ENCODE measurements at places on chromosomes 5 and 9.
A peak's percentile ranks its signal among the peaks of the same experiment; 100 is the strongest.

DNA sequence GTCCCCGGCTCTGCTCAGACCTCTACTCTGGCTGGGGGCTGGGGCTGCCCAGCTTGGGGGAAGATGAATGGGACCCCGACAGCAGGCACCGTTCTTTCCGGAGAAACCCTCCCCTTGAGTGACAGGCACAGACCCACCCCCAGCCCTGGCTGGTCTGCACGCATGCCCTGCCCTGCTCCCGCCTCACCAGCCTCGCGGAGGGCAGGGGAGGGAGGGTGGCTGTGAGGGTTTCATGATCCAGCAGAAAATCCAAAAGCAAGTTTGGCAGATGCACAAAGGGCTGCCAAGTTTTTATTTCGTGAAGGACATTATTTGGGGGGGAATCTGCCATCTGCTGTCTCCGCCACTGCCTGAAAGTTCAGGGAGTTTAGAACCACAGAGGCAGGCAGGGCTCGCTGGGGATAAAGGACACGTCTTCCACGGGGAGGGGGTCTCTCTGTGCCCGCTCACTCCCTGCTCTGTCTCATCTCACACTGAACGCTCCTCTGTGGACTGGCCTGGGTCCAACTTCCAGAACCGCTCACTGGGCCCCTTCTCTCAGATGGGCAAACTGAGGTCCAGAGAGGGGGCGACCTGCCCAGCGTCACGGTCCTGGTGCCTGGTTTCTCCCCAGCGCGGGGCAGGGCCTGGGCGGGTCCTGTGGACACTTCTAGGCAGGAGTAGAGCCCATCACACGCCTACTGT, 92.9 kb downstream of the RXRA start:
- no peak for DNase-seq

GRCh38 chr9:113911850-113912557, 35.9 kb downstream of the ZNF618 start:
- no peak for DNase-seq

GRCh38 chr5:74296685-74297408, 343.7 kb downstream of the ENC1 start:
- DNase-seq = peak; percentile 74

GRCh38 chr5:165076686-165077085, 1571.3 kb downstream of the MAT2B start:
- peak; percentile 7 for DNase-seq

- DNase-seq = no peak
These were observed 75.0 kb upstream of the MSX2 start for GRCh38 chr5:174649391-174649790.

GRCh38 chr5:3740546-3741373, 145.1 kb downstream of the IRX1 start:
- no peak for DNase-seq

GRCh38 chr5:143153332-143154119, 250.0 kb downstream of the NR3C1 start:
- DNase-seq = peak; percentile 84

DNA sequence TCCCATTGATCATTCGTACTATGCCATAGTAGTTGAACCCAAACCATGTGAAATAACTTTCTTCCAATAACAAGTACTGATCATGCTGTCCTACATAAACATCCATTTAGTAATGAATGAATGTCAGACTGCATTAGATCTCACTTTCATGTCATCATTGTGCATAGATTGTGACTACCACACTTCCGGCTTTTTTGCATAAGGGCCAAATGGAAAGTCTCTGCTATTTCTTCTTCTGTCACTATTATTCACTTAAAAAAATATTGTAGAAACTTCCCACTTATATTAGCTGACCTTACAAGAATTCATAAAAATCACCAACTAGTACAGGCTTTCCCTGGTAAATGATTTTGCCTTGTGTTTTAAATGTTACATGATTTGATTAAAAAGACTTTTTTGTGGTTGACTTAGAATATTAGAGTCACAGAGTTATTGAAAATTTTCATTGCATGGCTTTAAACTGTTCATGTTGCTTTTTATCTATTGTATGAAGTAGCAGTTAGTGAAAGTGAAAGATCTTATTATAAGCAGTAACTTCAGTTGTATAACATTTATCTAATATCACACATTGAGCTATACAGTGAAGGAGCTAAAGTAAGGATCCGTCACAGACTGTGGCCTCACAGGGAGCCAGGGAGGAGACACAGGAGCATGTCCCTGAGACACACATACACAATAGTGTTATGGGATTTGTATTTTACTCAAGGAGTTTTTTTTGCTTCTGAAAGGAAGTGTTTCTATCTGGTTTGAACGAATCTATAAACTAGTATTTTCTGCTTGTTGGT, 33.9 kb downstream of the LMNB1 start:
- DNase-seq = no peak

DNA sequence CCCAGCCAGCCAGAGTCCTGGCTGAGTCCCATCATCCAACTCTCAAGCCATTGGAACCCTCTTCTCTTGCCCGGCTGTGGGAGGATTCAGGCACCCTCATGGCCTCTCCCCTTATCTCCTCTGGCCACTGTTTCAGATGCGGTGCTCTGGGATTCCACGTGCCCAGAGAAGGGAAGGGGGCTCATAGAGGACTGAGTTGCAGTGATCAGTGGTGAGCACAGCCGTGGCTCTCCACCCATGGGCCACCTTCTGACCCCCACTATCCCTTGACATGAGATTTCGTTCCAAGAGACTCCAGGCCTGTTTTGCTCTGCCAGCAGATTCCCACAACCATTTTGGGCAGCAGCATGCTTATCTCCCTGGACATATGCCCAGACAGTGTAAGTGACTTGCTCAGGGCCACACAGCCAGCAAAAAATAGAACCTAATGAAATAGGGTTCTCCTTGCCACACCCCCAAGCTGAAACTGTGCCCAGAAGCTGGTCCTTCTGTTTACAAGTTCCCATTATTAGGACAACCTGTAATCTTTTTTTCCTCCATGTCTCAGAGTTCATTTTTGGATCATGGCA, 2.7 kb downstream of the GPX3 start:
- DNase-seq = peak; percentile 44

DNA sequence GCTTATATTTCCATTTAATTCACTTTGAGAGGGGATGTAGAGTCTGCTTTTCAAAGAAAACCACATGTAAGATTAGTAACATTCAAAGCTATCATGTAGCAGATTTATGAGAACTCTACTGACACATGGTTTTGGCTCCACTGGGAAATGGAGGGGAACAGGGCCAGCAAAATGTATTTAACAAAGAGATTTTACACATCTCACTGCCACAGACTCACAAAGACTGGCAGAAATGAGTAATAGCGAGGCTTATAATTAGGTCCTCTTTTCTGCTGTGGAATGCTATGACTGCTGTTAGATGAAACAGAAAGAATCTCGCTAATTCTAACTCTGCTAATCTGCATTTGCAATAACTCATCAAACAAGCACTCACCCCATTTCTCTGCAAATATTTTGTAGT, 4.5 kb downstream of the DAP start:
- peak; percentile 62 for DNase-seq

- DNase-seq = no peak
These were observed 21.2 kb downstream of the SWI5 start for GRCh38 chr9:128297221-128297773.

DNA sequence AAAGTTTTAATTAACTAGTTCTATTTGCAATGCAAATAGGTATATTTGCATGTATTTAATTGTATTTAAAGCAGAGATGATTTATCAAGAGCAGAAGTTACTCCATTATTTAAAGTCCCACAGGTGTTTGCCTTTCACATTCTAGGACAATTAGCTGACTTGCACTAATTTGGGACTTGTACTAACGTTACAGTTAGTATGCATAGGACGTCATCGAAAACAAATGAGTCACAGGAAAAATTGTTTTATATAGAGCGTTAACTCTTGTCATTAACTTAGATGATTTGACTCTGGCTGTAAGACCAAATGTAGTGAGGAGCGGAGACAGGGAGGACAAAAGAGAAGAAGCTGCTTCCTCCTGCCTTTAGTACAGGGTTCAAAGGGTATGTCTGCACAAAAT, 126.1 kb upstream of the IFNE start:
- no peak for DNase-seq

- DNase-seq = peak; percentile 56
These were observed 48.8 kb downstream of the CD180 start for GRCh38 chr5:67147760-67148159.

GRCh38 chr5:168192120-168192519, 99.3 kb upstream of the WWC1 start:
- DNase-seq = no peak

DNA sequence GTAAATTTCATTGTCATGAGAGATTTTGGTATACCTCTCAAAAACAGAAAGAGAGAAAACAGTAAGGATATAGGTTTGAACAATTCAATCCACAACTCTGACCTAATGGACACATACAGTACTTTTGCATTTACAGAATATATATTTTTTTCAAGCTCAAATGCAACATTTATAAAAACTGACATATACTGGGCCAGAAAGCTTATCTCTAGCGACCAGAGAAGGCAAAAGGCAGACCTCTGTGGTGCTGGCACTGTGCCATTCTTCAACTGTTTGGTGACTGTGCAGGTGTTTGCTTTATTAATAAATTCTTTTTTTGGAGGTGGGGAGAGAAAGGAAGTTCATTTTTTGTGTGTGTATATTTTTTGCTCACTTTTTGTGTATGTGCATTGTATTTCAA, 6.0 kb upstream of the PLAC8L1 start:
- no peak for DNase-seq

GRCh38 chr5:157469687-157470086, 9.7 kb downstream of the NIPAL4 start:
- DNase-seq = no peak

DNA sequence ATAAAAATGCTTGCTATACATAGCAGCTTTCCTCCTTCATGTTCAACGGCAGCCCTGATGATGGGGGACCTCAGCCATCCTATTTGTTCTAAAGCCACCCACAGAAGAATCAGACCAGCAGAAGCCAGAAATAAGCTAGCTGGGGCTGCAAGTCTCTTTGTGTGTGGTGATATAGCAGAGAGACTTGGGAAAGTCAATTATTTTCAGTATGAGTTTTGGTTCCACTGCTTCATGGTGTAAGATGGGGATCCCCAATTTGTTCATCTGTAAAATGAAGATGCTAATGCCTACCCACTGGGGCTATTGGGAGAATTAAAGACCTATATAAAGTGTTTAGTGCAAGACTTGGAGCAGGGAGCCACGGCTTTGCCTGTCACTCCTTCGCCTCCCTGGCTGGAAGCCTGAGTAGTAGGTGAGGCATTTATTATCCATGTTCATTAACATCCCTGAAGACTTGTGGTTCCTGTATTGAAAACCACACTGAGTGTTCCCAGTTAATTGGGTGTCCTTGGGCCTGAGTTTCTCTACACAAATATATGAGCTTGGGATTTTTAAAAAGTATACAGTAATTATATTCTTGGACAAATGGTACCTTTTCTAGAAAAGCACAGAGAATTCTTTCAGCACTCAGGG, 210.1 kb upstream of the SLC24A2 start:
- peak; percentile 27 for DNase-seq

DNA sequence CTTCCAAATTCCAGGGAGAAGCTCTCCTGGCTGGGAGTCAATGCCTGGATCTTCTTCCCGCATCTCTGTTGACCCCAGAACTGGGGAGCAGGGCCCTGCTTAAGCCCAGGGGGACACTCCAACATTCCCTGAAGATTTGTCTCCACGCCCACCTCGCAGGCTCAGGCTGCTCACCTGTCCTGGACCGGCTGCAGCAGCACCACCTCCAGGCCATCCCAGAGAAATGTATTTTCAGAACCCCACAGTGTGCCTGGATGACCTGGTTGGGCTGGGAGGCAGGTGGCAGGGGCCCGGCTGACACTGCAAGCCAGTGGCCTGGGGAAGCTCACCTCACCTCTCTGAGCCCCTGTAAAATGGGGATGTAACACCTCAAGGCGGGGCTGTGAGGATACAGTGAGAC, 27.1 kb upstream of the ZBTB43 start:
- DNase-seq = no peak

GRCh38 chr9:114905170-114905940, 25.0 kb downstream of the TNFSF8 start:
- no peak for DNase-seq

DNA sequence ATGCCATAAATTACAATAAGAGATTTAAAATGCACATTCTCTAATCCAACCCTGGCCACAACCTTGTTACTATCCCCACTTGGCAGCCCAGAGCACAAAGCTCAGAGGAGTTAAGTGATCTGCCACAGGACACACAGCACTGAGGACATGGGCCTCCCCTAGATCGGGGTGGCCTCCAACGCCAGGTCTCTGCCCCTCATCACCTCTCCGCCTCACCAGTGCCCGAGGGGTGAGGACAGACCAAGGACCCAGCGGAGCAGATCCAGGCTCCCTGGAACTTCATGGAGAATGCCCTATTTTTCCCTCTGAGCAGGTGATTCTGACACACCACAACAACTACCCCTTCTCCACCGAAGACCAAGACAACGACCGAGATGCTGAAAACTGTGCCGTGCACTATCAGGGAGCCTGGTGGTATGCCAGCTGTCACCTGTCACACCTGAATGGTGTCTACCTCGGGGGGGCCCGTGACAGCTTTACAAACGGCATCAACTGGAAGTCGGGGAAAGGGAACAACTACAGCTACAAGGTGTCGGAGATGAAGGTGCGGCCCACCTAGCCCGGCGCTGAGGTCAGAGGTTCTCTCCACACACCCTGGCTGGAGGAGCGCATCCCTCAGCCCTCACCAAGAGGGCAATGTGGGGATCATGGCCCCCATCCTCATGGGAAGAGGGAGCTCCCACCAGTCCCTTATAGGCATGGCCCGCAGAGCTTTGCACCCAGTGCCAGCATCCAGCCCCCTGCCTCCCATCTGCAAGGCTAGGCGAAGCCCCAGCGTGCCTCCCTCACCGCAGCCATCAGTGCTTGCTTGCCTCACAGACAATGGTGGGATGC, 12.5 kb upstream of the FCN2 start:
- no peak for DNase-seq

DNA sequence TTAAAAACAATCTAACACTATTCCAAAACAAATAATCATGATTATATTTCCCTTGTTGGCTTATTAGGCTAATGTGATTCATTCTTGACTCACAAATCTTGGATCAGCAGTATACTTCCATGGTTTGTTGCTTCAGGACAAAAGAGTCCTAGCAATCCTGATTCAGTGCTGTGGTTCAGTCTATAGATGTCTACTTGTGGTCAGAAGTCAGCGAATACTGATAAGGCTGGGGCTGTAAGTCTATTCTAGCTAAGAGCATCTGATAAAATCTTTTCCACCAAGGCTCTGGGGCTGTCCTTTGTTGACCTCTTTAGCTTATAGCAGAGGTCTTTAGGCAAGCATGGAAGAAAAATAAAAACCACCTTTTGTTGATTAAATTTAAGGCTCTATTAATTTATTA, 4.4 kb upstream of the SMIM3 start:
- peak; percentile 93 for DNase-seq

- DNase-seq = no peak
These were observed 129.4 kb upstream of the RASA1 start for GRCh38 chr5:87138091-87138805.

DNA sequence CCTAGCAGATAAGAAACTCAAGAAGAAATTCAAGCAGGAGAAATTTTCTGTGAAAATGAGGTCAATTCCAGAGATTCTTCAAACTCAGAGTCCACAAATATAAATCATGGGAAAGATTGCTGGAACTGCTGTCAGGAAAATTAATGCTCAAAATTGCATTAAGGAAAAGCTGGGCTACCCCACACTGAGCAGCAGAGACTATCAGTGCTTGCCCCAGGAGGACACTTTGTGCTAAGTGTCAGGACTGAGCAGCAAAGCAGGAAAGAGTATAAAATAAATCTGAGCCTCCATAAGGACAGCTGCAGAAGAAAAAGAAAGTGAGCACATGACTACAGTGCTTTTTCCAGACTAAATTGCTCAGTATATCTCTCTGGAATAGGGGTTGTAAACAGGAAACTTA, 81.6 kb downstream of the RGS7BP start:
- DNase-seq = no peak
